Activated naive CD4-positive, alpha-beta T cell treated with anti-CD3 and anti-CD28 coated beads for 36 hours (primary cell): ENCODE measurements at places on chromosomes 4 and X. TPM values are rescaled to one million over a fixed set of nuclear protein-coding genes. Genes with fewer than 3 reads are reported as not detected.
A peak's percentile ranks its signal among the peaks of the same experiment; 100 is the strongest.

DNA sequence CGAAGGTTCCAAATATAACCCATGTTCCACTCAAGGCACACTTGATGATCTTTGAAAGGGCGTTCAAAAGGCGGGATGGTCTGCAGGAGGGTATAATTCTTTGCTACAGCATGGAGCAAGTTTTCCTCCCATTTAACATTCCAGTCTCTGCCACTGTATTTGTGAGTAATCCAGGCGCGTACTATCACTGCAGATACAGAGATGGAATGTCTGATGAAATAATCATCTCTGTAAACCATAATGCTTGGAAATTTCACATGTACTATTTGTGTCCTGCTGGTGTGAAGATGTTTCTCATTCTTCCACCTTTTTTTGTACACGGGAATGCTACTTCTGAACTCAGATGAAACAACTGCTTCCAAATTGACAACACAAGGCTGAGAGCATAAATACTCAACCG lies 15.5 kb downstream of the SEL1L3 start:
- no peak overlapping the region for H3K4me3 ChIP-seq
- peaks cover 50% of the 10 kb centered on the region for H3K4me1 ChIP-seq
- H3K36me3 ChIP-seq, result peaks cover 14% of the 10 kb centered on the region
- no peaks in the 10 kb centered on the region for H3K27me3 ChIP-seq
- H3K27ac ChIP-seq, result no peak overlapping the region
- no peak for DNase-seq

GRCh38 chrX:119686087-119686691 lies 6.8 kb downstream of the SEPTIN6 start:
- peak overlapping the region; percentile 100 for H3K27ac ChIP-seq
- H3K4me3 ChIP-seq, result peak overlapping the region; percentile 84
- no peaks in the 10 kb centered on the region for H3K27me3 ChIP-seq
- peak; percentile 39 for DNase-seq

GRCh38 chr4:181698221-181698620 lies 545.0 kb upstream of the TENM3 start:
- no peak for DNase-seq
- H3K4me3 ChIP-seq, result no peak overlapping the region
- H3K27ac ChIP-seq, result no peak overlapping the region
- H3K4me1 ChIP-seq, result no peaks in the 10 kb centered on the region
- H3K36me3 ChIP-seq, result no peaks in the 10 kb centered on the region

DNA sequence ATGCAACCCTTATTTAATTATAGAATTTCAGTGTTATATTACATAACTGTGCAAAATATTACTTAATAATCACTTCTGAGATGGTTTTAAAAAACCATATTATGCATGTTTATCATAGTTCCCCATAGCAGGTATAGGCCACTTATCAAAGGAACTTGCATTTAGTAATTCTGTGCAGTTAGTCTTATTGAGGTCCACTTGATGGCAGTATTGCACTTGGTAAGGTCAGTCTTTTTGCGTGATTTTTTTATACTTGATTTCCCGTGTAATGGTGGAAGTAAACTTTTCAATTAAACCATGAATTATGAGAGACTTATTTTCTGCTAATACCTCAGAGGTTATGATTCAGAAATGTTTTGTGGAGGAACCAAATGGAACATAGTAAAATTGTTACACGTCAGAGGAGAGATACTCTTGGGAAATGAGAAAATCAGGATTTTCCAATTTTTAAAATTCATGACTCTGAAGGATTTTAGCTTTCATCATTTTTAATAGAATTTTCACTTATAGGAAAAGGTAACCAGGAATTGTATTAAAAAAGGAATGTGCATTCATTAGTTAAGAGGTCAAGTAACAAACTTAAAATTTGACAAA lies 230.0 kb downstream of the CCSER1 start:
- no peak for DNase-seq
- H3K27ac ChIP-seq, result no peak overlapping the region
- no peaks in the 10 kb centered on the region for H3K36me3 ChIP-seq
- no peaks in the 10 kb centered on the region for H3K27me3 ChIP-seq
- no peak overlapping the region for H3K4me3 ChIP-seq
- no peaks in the 10 kb centered on the region for H3K4me1 ChIP-seq

DNA sequence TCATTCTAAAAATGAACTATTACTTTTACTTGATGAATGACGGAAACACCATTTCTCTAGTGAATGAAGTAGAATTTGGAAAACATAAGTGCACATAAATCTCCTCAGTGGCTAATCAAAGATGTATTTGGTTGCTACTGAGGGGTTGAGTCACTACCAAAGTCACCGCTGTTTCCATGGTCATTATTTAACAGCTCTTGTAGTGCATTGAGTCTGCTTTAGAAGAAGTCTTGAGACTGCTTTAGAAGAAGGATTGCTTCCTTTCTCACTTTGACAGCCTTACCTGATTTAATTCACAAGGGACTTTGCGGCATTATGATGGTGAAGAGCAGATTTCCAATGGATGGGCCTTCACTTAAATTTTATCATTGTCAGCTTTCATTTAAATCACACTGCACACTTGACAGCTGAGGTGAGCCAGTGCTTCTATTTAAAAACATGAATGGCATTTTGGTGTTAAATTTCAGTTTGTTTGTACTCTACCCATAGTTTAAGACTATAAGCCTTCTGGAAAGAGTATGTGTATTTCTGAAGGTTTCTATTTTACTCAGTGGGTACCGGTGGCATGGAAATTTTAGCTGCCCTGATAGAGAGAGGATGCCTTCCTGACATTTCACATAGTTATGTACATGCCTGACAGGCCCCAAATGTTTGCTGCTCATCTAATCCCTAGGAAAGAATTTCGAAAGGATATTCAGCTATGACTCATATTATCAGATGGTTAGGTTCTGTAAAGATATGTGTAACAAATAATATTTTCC lies 9.5 kb downstream of the ASB5 start:
- no peak overlapping the region for H3K4me3 ChIP-seq
- H3K36me3 ChIP-seq, result no peaks in the 10 kb centered on the region
- no peak overlapping the region for H3K27ac ChIP-seq

DNA sequence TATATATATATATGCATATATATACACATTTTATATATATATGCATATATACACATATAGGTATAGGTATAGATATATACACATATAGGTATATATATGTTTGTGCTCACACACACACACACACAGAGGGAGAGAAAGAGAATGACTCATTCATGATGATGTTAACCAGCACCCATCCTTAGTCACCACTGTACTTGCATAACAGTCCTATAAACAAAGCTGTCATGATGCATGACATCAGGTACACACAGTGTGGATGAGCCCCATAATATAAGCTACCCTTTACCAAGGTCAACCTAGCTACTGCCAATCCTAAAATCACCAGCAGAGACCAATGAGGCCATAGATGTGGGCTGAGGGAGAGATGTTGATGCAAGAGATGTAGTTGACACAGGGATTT lies 1408.0 kb downstream of the RAPGEF2 start:
- no peak overlapping the region for H3K27ac ChIP-seq
- H3K27me3 ChIP-seq, result no peaks in the 10 kb centered on the region
- no peak overlapping the region for H3K4me3 ChIP-seq
- no peaks in the 10 kb centered on the region for H3K4me1 ChIP-seq
- DNase-seq, result no peak

GRCh38 chr4:7886007-7886973 lies 53.4 kb downstream of the AFAP1 start:
- no peak overlapping the region for H3K27ac ChIP-seq
- DNase-seq, result no peak
- no peak overlapping the region for H3K4me3 ChIP-seq
- H3K27me3 ChIP-seq, result no peaks in the 10 kb centered on the region

- no peaks in the 10 kb centered on the region for H3K27me3 ChIP-seq
- H3K4me3 ChIP-seq, result no peak overlapping the region
- no peak overlapping the region for H3K27ac ChIP-seq
- no peaks in the 10 kb centered on the region for H3K36me3 ChIP-seq
Observed at GRCh38 chr4:80913381-80913780, 117.1 kb upstream of the BMP3 start.

DNA sequence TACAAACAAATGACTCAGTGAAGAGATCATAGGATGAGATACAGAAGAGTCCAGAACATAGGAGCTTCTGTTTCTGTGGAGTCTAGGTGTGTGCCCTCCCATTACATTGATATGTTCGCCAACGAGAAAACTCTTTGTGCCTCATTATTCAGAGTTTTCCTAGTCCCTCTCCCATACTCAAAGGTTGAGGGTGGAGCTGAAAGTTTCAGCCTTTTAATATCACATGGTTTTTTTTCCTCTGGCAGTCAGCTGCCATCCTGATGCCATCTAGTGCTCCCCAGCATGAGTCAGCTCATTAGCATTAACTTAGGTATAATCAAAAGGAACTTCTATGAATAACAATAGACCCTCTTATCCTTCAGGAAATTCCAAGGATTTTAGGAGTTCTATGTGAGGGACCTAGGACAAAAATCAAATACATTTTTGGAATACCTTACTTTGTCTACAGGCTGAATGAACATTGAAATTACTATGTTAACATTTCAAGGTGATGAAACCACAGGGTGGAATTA lies 559.6 kb upstream of the AMOT start:
- no peak overlapping the region for H3K27ac ChIP-seq
- H3K36me3 ChIP-seq, result no peaks in the 10 kb centered on the region
- DNase-seq, result no peak
- no peak overlapping the region for H3K4me3 ChIP-seq
- H3K27me3 ChIP-seq, result no peaks in the 10 kb centered on the region

DNA sequence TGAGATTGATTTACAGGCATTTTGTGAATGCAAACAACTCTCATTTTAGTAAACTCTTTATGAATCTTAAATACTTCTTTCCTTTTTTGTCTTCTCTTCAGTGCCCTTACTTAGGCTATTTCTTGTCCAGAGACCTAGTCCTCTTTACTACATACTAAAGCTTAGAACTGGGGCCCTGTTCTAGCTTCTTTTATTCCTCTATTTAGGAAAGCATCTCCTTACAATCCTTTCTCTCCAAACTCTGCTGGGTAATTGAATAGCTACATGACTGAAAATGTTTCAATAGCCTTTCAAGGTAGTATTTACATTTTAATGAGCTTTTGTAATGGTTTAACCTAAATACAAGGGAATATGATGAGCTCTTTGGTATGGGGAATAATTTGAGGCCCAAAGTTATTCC lies 1701.5 kb upstream of the TENM3 start:
- H3K27ac ChIP-seq, result no peak overlapping the region
- no peaks in the 10 kb centered on the region for H3K4me1 ChIP-seq
- H3K36me3 ChIP-seq, result no peaks in the 10 kb centered on the region
- no peak overlapping the region for H3K4me3 ChIP-seq
- no peaks in the 10 kb centered on the region for H3K27me3 ChIP-seq

DNA sequence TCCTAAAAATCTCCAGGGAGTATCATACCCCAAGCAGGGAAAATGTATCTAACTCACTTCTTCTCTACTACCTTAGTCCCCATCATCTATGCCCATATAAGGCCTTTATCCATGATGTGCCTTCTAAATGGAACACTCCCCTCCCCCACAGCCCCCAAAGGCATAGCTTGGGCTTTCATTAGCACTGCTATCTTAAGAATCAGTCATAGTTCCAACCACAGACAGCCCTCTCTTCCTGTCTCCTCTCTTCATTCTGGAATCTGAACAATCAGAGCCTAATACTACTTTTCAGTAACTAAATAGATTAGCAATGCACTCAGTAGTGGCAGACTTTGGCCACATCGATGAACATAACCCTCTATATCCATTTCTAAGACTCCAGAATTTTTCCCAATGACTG lies 313.2 kb upstream of the DKK2 start:
- no peaks in the 10 kb centered on the region for H3K36me3 ChIP-seq
- no peaks in the 10 kb centered on the region for H3K4me1 ChIP-seq
- no peak for DNase-seq
- no peaks in the 10 kb centered on the region for H3K27me3 ChIP-seq

The ZNF630 gene
- total RNA-seq, result 1.5 TPM

The LDB2 gene
- not detected for total RNA-seq

The PRDM8 gene
- 0.35 TPM for total RNA-seq

The TRAM1L1 gene
- total RNA-seq, result not detected

The GYPB gene
- not detected for total RNA-seq

The NR3C2 gene
- 5.3 TPM for total RNA-seq
